ENCODE measurements at places on chromosomes 7 and 10.

DNA sequence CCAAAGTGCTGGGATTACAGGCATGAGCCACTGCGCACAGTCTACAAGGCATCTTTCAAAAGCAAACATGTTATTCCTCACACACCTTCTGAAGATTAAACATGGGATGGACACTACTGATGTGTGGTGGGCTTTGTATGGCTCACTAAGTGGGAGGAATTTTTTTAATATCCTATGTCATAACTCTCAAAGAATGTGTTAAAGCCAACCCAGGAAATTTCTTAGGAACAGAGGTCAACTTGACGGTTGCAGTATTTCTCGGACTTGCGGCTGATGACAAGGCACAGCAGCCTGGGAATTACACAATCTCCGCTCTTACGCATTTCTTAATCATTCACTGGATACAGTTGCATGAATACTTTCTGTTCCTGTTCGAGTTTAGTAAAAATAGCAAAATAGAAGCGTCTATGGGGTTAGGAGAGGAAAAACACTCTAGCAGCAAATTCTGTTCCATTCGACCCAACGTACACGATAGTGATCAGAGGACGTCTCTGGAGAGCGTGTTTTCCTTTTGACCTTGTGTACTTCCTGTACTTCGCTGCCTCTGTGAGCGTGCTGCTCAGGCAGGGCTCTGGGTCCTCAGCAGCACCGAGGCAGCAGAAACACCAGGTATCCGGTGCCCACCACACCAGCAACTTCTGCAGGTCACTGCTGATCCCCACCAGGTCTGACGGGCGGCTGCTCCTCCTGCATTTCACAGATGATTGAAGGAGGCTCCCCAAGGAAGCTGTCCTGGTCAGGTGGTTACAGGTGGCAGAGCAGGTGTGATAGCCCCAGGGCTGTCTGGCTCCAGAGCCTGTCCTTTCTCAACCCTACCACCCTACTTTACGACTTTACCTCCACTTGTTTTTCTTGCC lies 26.4 kb upstream of the SRGN start:
- no peak for DNase-seq

- no peak for DNase-seq
These were observed 4.2 kb downstream of the PHTF2 start for GRCh38 chr7:77802557-77803405.

GRCh38 chr7:41880107-41880506 lies 177.2 kb upstream of the INHBA start:
- DNase-seq = no peak

- DNase-seq = no peak
These were observed 2.0 kb downstream of the CPA2 start for GRCh38 chr7:130268463-130269317.

GRCh38 chr7:50273301-50273700 lies 31.2 kb upstream of the IKZF1 start:
- DNase-seq = no peak

DNA sequence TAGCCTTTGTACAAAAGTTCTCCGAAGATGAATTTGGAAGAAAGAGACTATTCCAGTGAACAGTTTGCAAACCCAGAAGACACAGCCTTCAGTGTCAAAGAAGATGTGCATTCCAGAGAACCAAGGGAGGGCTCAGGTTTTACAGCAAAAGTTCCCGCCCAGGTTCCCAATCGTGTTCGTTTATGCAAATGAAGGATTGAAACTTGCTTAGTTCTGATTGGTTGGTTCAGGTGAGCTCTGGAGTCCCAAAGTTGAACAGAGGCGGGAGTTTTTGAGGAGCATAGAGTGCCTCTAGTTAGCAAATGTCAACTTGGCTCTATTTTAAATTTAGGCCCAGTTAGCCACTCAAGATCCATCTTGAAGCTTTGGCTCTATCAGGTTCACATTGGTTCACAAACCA lies 51.3 kb downstream of the TMEM270 start:
- no peak for DNase-seq

DNA sequence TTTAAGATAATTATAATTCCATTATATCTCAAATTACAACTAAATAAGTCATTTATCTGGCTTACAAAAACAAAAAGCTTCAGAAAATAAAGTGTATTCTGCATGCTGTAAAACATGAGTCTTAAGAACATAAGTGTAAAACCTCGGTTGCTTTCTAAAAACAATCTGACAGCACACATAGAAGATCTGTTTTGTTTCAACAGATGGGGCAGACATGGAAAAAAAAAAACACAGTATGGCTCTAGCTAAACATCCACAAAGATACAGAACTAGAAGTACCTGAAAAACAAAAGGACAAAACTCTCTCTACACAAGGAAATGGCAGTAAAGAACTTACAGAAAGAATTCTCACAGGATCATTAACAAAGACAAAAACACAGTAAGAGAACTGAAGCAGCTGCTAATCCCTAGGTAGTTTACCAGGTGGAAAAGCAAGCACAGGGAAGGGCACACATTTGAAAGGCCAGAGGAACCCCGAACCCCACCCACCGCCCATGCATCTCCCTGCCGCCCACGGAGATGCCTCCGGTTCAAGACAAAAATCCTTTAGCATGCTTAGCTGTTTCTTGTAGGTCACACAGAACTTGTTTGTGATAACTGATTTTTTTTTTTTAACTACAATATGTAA lies 42.5 kb downstream of the DLD start:
- no peak for DNase-seq

DNA sequence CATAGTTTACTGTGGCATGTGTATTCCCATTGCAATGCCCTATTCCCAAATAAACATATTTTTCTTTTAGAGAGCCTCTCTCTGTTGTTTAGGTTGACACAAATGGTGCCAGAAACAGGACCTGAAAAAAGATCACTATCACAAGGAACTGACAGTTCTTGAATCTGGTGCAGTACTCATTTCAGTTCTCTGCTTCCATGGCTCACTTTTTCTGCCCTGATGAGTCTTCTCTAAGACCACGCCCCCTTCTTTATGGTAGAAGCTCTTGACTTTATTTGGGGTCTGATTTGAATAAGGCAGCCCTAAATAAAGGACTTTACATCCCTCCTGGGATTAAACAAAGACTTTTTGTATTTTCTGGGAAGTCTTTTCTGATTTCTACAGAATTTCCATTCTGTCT lies 3.5 kb upstream of the CCDC126 start:
- DNase-seq = no peak

DNA sequence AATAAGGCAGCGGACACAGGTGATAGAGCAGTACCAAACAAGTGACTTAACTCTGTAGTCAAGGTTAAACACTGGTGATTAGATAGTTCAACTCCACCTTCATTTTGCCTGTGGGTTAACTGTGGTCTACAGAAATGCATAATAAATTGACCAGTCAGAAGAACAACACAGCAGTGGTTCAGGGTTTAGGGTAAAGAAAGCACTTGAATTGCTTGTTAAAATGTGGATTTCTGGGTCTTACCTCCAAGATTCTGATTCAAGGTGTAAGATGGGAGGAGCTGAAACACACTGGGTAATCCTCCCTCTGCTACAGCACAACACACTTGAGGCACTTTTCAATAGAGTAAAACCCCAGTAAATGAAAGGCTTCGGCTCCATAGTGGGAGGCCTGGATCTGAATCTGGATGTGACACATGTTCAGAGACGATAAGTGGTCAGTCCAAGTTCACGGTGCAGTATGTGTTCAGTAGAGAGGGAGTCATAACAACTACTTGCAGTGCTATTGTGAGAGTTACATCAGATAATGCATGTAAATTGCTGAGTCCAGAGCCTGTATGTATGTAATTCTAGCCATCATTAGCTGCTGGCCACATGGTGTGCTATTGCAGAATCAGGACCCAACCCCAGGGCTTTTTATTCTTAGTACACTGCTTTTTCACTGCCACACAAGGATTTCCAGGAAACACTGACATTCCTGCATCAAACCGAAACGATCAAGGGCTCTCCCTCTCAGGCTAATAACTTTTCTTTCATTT lies 141.7 kb downstream of the SORCS1 start:
- DNase-seq = no peak

- no peak for DNase-seq
These were observed 26.2 kb downstream of the PAPOLB start for GRCh38 chr7:4835398-4836205.

- DNase-seq = no peak
These were observed 16.7 kb upstream of the C10orf71 start for GRCh38 chr10:49282306-49282705.

DNA sequence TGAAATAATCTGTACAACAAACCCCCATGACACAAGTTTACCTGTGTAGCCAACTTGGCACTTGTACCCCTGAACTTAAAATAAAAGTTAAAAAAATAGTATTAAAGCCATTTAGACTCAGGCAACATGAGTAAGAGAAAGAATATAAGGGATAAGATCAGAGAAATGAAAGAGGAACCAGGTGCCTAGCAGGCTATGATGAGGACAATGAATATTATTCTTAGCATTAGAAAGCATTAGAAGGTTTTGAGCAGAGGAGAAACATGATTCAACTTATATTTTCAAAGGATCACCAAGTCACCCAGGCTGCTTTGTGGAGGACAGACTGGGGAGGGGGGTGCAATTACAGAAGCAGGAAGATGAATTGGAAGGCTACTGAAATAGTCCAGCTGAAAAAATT lies 48.1 kb upstream of the TES start:
- DNase-seq = no peak

GRCh38 chr7:40232242-40232893 lies 97.6 kb downstream of the SUGCT start:
- no peak for DNase-seq

DNA sequence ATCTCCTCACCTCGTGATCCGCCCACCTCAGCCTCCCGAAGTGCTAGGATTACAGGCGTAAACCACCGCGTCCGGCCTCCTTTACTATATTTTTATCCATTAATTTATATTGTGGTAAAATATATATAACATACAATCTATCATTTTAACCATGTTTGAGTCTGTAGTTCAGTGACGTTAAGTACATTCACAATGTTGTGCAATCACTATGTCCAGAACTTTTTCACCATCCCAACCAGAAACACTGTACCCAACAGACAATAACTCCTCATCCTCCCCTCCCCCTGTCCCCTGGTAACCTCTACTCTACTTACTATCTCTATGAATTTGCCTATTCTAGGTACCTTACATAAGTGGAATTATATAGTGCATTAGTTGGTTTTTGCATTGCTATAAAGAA lies 297.5 kb upstream of the GALNT17 start:
- no peak for DNase-seq

DNA sequence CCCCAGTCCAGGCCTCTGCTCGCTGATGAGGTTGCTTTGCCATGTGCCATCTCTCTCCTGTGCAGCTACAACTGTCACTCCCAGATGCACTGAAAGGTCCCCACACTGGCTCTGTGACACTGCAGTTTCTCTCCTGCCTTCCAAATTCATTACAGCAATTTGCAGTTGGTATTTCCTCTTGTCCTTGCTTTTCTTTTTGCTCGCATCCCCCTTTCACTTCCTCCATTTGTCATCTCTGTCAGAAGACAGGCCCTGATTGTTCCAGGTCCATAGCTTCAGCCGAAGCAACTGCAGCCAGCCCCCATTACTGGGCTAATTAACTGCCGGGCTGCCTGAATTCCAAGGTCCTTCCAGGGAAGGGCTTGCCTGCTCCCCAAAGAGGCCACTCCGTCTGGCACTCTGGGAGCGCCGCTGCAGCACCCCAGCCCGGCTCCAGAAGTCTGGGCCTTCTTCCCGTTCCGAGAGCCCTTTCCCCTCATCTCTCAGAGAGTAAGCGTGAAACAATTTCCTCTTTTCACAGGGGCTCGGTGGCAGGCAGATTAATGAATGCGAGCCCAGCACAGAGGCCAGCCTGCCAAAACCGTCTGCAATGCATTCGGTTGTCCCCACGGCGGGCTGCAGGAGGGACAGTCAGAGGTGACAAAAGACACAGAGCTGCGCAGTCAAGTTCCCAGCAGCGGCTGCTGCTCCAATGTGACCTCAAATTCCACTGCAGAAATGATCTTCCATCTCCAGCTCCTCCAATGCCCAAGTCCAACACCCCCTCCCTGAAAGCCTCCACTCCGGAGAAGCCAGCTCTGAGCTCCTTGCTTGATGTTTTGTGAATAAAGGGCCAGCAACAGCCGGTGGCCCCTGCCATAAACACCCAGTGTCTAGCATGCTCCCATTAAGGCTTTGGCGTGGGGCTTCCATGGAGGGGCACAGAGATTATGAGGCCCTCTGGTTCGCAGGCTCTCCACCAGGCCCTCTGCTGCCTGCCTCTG lies 279.4 kb upstream of the HABP2 start:
- DNase-seq = no peak

- no peak for DNase-seq
These were observed 243.6 kb upstream of the NFE2L3 start for GRCh38 chr7:25908154-25908949.

GRCh38 chr10:83806717-83807116 lies 332.6 kb upstream of the GHITM start:
- no peak for DNase-seq

DNA sequence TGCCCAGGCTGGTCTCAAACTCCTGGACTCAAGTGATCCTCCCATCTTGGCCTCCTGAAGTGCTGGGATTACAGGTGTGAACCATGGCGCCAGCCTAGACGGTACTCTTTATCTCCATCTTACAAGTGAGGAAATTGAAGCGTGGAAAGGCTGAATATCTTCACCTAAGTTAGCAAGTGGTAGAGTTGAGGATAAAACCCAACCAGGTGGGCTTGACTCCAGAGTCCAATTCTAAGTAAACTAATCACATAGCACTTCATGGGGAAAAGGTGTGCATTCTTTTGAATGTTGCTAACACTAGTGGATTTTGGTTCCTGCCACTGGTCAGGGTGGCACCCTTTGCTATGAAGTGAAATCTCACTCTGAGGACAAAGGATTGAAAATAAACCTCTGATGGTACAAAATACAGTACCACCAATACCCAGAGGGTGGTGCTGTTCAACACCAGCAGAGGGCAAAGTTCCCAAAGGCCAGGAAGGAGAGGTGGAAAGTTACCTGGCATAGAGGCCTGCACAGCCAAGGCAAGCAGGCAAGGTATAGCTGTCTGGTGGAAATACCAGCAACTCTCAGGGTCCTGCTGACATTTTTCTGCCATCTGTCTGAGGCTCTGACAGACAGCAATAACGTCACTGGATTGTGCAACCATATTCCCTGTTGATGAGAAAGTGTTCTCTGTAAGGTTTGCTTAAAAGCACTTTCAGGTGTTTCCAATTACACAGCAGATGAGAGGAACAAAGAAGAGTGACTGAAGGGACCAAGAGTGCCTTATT lies 17.6 kb downstream of the ZDHHC16 start:
- no peak for DNase-seq

GRCh38 chr7:80488406-80488805 lies 23.5 kb downstream of the GNAT3 start:
- DNase-seq = no peak

- DNase-seq = no peak
These were observed 60.2 kb upstream of the FAM133B start for GRCh38 chr7:92650391-92650790.

- no peak for DNase-seq
These were observed 528.9 kb upstream of the FZD8 start for GRCh38 chr10:36170943-36171501.

DNA sequence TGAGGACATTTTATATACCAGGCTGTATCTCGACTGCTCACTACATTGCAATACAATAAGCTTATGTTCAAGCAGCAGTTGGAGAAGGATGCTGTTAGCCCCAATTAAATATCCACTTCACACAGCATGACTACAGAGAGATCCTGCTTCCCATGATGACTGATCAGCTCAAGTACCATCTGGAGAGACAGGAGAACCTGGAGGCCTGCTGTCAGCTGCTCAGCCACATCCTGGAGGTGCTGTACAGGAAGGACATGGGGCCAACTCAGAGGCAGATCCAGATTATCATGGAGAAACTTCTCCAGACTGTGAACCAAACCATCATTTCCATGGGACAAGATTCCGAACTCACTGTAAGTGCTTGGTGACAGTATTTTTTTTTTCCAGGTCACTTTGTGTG lies 22.5 kb downstream of the RNF133 start:
- DNase-seq = no peak

GRCh38 chr10:46304062-46304461 lies 17.3 kb downstream of the ANTXRL start:
- no peak for DNase-seq

- DNase-seq = no peak
These were observed 369.2 kb upstream of the NRP1 start for GRCh38 chr10:33703501-33704213.

Data from activated gamma-delta T cell (primary cell).